ENCODE measurements at places on chromosomes 6 and 20.
A peak's percentile ranks its signal among the peaks of the same experiment; 100 is the strongest.

DNA sequence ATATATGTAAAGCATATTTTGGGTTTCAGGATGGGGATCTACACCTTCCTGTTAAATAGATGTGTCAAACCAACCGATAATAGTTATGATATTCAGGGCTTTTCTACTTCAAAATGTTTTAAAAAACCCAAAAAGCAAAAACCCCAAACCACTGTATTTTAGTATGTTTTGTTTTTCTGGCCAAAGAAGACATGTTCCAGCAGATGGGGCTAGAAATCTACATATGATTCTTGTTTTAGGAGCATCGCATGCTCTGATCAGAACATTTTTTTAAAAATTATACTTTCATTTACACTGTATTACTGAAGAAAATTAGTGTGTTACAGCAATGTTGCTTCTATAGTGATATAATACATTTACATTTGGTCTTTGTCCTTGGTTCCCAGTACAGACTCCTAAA, 11.0 kb downstream of the RMND1 start:
- peak; percentile 19 for DNase-seq

DNA sequence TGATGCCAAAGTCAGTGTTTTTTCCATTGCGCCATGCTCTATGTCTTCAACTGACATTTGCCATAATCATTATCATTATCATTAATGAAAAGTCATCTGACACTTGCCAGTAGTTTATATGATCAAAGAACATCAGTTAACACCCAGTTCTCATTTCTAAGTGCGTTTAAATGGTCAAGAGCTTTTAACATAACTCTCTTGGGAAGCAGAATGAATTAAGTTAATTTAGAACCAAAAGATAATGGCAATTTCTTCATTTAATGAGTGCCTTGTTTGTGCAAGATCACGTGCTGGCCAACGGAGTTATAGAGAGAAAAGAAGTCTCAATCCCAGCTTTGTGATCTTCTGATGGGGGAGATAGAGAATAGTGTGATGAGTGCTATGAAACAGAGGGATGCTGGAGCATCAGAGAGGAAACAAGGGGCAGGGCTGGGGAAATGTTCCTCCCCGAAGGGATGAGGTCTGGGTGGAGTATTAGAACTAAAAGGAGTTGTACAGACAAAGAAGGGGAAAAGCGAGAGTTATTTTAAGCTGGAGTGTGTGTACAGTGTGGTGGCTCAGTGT, 20.3 kb downstream of the ANKS1A start:
- DNase-seq = no peak

DNA sequence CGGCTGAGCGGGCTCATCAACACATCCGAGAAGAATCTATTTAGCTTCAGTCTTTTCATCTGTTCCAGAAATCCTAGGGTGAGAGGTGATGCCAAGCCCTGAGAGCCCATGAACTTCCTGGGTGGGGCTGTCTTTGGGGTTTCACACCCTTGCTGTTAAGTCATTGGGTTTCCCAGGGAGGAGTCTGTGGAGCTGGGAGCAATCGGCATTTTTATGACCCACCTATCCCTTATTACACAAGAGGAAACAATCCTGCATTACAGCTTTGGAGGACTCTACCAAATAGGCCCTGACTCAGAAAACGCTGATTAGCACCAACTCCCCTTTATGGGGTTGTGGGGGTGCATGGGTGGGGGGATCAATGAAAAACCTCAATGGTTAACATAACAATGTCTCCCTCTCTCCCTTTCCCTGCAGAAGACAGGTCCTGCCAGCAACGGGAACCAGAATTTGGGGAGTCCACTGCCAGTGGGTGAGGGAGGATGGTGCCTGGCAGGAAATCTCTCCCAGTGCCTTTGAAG, 46.3 kb downstream of the EZR start:
- DNase-seq = no peak

DNA sequence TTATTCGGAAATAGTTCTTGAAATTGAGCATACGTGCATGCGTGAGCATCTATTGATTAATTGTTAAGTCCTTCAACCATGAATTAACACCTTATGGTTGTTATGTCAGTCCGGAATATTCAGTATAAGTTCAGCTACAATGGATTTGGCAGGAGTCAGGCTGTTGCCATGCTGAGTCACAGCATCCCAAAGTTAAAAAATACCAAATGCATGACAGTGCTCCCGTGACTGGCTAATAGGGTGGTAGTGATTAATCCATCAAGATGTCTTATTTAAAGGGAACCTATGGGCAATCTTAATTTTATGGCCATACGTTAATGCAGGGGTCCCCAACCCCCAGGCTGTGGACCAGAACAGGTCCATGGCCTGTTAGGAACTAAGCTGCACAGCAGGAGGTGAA, 10.5 kb downstream of the RAE1 start:
- DNase-seq = no peak

- no peak for DNase-seq
These were observed 8.1 kb downstream of the NELFCD start for GRCh38 chr20:58989196-58989595.

DNA sequence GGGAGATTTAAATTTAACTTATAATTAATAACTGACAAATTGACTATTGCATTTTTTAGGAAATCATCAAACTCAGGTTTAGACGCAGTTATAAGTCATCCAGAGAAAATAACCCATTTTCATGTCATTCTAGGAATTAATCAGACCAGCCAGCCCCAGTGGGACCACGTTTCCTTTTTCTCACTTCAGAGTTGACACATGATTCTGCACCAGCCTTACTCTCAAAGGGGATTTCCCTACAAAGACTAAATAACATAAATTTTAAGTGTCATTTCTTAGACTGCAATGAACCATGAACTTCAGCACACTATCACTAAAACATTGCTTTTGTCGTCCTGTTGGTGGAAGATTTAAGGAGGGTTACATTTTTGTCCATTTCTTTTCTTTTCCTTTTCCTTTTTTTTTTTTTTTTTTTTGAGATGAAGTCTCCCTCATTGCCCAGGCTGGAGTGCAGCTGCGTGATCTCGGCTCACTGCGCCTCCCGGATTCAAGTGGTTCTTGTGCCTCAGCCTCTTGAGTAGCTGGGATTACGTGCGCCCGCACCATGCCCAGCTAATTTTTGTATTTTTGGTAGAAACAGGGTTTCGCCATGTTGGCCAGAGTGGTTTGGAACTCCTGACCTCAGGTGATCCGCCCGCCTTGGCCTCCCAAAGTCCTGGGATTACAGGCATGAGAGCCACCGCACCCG, 3.6 kb downstream of the IPCEF1 start:
- DNase-seq = no peak

GRCh38 chr20:33672426-33673113, 1.7 kb downstream of the NECAB3 start:
- DNase-seq = no peak

DNA sequence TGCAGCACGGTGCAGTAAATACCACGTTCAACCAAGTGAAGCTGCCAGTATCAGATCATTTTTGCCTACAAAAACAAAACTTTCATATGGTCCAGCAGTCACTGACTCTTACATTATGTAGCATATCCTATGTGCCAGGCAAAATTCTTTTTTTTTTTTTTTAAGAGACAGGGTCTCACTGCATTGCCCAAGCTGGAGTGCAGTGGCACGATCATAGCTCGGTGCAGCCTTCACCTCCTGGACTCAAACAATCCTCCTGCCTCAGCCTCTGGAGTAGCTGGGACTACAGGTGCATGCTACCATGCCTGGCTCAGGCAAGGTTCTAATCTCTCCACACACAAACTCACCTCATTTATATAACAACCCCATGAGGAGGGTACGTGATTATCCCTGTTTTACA, 208.6 kb upstream of the JARID2 start:
- DNase-seq = no peak

DNA sequence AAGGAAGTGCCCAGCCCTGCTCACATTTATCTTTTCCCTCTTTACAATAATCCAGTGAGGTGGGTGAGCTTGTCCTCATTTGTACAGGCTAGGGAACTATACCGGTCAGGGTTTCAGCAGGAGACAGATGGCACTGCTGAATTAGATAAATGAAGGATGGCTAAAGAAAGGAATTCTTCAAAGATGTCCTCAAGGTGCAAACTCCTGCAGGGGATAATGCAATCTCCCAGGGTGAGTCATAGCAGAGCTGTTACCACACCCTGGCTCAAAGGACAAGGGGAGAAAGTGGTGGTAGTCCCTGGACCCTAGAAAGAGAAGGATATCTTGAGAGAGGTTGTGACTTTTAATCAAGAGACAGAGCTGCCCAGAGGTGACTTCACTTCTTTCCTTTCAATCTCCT, 66.7 kb downstream of the RFPL4B start:
- DNase-seq = no peak

- DNase-seq = no peak
These were observed 56.1 kb downstream of the KIAA0408 start for GRCh38 chr6:127402890-127403617.

- DNase-seq = no peak
These were observed 24.6 kb downstream of the FOXA2 start for GRCh38 chr20:22559711-22560318.

Data from CD4-positive, alpha-beta T cell treated with Interleukin-6 at 100 ng/mL for 8 hours (primary cell).